ENCODE measurements at places on chromosomes 3 and 15.

GRCh38 chr3:10417847-10418246 lies 87.5 kb downstream of the ATP2B2 start:
- peak; percentile 24 for DNase-seq

DNA sequence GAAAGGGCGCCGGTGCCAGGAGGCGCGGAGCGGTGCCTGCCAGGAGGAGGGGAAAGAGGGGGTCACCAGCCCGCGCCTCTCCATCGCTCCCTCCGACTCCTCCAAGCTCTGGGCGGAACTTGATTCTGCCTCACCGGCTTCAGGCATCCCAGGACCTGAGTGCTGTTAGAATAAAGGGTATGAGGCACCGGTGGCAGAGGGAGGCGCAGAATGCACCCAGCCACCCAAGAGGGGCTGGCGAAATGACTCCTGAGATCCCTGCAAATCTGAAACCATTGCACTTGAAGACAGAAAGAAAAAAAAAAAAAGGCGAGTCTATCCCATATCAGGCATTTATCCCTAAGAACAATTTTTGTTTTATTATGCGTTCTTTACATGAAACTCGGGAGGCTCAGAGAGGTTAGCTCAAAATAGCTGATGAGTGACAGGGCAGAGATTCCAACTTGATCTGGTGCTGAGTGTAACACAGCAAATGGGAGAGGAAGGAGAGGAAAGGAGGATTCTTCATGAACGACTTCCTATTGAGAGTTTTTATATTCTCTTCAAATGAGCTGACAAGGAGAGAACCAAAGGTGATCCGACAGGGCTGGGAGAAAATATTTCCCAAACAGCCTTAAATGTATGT lies 157.0 kb upstream of the FRMD4B start:
- no peak for DNase-seq

DNA sequence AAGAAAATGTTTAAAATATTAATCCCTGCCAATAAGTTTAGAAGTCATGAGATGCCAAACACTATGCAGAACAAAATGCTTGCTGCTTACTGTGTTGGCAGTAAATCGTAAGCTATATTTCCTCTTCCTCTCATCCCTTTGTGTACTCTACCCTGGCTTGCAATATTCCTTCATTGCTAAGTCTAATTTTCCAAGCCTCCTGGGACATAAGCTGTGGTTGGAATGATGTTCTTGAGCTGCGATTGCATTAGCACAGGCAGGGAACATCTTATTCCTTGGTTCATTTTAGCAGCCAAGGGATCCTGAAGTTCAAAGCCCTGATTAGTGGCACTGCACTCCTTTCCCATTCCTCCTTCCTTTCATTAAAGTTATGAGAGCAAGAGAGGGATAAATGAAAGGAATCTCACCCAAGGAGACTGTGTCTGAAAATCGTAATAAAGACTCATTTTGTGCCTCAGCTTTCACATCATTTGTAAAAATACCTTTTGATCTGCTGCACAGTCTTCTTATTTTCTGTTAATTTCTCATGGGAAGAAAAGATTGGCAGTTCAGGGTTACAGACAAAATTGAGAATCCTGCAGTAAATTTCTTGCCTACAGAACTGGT lies 535.2 kb downstream of the OCA2 start:
- DNase-seq, result no peak

- DNase-seq, result no peak
These were observed 10.5 kb downstream of the MYRIP start for GRCh38 chr3:39819899-39820298.

DNA sequence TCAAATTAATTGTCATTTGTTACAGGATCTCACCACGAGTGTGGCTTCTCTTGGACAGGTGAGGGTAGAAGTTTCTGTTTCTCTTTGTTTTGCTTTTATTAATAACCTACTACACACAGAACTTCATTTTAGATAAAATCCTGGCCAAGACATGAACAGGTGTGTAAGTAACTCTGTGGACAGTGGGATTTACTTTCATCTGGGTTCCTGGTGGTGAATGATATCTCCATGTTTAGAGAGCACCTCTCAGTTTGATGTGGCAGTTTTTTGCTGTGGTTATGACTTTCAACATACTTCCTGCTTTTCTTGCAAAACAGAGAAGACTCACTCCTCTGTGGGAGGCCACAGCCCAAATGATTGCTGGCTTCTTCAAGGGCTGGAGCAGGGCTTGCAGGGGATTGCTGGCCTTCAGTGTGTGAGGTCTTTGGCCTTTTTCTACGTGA lies 71.1 kb upstream of the XCR1 start:
- DNase-seq, result no peak

GRCh38 chr15:83837945-83838571 lies 184.1 kb downstream of the ADAMTSL3 start:
- DNase-seq, result peak; percentile 28

- DNase-seq, result no peak
These were observed 270.5 kb upstream of the P2RY1 start for GRCh38 chr3:152564459-152564858.

Measured in HTR-8/SVneo (cell line).